ENCODE measurements at places on chromosomes 6 and 20.
A peak's percentile ranks its signal among the peaks of the same experiment; 100 is the strongest.

- DNase-seq = peak; percentile 67
Observed at GRCh38 chr20:25065625-25066338, 7.8 kb upstream of the ACSS1 start.

- no peak for DNase-seq
Observed at GRCh38 chr20:45448270-45448669, 21.3 kb upstream of the WFDC2 start.

GRCh38 chr20:61254881-61255626 is 3.0 kb downstream of the CDH4 start:
- peak; percentile 43 for DNase-seq

- no peak for DNase-seq
Observed at GRCh38 chr6:158041370-158041769, 59.7 kb downstream of the SYNJ2 start.

- peak; percentile 80 for DNase-seq
Observed at GRCh38 chr20:5156675-5157448, 30.1 kb downstream of the CDS2 start.

DNA sequence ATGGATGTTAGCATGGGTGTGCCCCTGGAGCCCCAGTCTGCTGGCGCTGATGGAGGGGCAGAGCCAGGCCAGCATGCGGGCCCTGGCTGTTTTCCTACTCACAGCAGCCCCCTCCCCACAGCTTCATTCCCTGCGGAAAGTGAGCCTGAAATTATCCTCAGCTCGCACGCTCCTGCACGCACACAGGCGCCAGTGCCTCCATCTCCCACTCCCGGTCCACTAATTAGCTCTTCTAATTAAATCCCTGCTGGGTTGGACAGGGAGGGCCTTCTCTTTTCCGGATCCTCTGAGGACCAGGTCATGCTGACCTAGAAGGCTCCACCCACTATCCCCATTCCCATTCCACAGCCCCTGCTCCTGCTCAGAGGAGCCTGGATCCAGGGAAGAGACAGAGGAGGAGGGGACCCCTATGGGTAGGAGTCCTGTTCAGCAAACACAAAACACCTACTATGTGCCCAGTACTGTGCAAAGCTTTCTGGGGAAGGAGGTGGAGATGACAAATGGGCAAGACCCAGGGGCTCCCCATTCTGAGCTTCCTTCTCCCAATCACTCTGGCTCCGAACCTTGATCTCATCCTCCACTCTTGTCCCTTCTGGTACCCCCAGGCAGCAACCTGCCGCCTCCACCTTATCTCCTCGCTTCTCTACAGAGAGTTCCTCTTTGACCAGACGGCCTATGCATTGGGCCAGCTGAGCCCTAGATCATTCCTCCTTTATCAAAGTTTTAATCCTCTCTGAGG is 70.2 kb upstream of the CCDC167 start:
- no peak for DNase-seq

GRCh38 chr20:23744817-23745216 is 5.9 kb downstream of the CST1 start:
- DNase-seq = peak; percentile 15

DNA sequence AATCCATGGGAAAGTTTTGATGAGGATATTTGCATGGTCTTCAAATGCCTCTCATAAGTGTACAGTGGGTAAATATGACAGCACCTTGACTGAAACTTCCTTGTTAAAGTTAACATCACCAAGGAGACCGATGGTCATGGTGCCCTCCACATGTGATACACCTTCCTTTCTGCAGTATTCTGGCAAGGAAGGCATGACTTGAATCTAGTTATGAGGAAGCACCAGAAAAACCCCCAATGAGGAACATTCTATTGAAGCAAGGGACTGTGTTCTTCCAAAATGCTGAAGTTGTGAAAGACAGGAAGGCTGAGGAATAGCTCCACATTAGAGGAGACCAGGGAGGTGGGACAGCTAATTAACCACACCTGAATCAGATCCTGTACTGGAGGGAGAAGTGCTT is 118.3 kb downstream of the SLC24A3 start:
- no peak for DNase-seq

GRCh38 chr6:134740473-134741199 is 209.3 kb downstream of the ALDH8A1 start:
- DNase-seq = peak; percentile 61

GRCh38 chr20:14555676-14556075 is 218.3 kb upstream of the FLRT3 start:
- DNase-seq = no peak

DNA sequence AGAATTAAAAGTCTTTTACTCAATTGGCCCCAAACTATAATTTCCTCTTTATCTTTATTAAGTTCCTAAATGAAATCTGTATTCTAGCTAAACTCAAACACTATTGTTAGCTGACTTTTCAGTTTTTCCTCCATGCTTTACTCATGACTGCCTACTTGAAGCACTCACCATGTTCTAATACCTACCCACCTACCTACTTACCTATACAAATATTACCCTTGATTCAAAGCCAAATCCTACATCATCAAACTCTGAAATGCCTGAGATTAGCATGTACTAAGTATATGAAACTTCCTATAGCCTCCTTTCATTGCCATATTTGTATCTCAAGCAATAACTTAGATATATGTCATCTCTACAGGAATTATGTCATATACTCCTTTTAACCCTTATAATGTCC is 259.7 kb downstream of the HDGFL1 start:
- no peak for DNase-seq

DNA sequence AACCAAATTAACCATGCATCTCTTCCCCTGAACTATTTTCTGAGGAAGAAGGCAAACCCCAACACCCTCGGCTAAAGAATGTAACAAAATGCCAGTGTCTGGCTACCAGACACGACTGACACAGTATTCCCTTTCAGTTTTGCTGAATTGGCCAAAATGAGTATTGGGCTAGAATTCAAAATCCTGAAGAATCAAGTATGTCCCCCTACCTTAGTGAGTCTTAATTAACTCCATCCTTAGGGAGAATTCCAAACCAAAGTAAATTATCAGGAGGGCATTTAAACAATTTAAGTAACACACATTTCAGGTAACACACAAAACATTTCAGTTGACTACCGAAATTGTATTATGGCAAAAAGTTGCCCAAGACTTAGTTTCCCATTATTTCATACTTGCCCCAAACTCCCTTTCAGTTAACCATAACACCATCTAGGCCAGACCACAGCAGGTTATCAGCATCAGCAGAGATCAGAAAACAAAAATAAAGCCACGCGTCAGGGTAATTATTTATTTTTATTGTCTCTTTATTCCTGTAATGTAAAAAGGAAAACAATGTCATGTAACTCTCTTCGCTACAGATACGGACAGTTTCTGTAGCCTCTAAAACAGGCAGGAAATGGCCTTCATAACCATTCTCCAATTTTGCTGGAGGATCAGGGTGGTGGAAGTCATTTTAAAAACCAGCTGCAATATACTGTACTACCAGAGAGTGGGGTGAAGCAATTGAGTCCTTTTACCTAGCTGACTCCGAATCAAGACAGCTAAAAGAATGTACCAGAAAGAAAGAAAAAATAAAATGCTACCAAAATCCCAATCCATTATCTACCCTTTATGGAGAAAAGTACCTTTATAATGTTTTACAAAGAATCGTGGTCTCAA is 1.9 kb downstream of the SNX5 start:
- DNase-seq = peak; percentile 60

DNA sequence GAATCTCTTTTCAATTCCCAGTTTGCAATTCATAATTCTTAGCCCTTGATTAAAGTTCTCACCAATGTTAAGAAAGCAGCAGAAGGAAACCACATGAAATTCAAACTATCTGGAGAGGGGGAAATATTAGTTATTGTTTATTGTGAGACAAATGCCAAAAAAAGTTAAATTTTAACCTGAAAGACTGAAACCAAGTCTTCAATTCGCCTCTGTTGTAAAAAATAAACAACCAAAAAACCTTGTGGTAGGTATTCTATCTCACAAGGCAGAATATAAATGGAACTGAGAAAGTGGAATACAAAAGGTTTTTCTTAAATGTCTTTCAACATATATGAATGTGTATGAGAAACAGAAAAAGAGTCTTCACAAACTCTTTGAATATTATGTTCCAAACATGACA is 24.8 kb downstream of the TMX4 start:
- no peak for DNase-seq

DNA sequence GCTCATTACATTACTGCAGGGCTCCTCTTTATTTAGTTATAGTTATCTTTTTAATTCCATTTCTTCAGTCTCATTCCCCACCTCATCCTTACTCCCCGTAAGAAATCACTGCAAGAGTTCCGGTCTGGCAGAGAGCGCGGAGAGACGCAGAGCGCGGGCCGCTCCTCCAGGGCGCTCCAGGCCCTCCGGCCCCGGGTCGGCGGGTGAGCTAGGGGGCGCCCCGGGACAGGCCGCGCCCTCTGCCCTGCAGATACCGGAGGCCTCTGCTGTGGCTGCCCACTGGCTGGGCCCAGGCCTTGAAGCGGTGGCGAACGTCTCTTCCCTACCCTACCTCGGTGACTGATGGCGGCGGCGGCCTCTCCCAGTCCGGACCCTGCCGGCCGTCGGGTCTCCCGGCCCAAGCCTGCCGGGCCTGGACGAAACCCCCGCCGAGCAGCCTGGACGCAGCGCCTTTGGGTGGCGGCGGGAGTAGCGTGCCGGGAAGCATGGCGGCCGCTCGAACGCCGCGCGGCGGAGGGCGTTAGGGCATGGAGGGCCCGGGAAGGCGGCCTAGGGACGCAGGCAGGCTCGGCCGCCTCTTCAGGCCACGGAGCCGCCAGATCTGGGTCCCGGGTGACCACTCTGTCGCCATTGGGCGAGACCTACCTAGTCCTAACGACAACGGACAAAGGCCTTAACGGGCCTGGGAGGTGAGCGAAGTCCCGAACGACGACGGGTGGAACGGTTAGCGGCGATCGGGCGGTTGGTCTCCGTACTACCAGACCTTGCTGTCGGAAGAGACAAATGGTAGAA is 16.4 kb upstream of the HMGN4 start:
- peak; percentile 79 for DNase-seq

- DNase-seq = peak; percentile 35
Observed at GRCh38 chr6:47241742-47242482, 67.8 kb downstream of the TNFRSF21 start.

DNA sequence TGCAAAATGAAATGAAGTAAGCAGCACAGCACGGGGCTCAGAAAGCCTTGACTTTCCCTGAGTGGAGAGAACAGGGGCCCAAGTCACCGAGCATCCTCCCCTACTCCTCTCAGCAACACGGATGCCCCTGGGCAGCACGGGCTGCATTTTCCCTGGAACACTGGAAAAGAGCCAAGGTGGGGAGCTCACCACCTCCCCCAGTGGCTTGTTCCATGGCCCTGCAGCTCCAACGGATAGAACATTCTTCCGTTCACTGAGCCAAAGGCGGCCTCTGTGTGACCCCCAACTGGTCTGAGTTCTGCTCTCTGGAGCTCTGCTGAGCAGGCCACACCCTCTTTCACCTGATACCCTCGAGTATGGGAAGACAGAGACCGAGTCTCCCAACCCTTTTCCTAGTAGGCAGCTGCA is 20.8 kb upstream of the EMILIN3 start:
- DNase-seq = no peak

DNA sequence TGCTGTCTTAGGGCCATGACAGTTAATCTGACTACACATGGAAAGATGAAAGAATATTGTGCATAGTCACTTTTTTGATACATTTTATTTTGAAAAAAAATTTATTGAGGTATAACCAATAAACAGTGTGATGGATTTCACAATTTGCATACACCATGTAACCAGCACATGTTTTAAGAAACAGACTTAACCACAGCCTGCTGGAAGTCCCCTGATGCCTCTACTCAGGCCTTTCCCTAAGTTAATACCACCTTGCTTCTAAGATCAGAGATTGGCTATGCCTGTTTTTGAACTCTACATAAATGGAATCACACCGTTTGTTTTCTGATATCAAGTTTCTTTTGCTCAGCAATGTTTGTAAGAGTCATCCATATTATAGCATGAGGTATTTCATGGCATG is 136.3 kb downstream of the CFAP61 start:
- DNase-seq = no peak

DNA sequence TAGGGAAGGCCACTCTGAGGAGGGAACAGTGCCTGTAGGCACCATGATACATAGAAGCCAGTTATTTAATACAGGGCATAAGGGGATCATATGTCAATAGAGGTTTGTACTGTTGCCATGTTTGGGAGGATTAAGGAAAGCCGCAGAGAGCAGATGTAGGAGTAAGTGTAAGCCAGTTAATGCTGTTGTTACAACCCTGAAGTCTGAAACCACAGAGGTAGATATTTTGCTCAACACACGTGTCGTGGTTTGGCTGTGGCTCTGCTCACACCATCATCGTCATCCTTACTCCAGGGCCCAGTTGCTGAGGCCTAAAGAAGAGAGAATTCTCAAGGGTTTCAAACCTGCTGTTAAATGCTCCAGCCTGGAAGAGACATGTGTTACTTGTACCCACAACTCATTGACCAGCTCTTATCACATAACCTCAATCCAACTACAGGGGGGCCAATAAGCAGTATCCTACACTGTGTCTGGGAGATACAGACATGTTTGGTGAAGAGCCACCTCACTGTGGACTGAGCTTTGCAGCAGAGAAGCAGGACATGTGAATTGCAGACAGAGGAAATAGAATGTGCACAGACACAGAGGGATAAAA is 31.0 kb upstream of the PSMF1 start:
- DNase-seq = no peak

DNA sequence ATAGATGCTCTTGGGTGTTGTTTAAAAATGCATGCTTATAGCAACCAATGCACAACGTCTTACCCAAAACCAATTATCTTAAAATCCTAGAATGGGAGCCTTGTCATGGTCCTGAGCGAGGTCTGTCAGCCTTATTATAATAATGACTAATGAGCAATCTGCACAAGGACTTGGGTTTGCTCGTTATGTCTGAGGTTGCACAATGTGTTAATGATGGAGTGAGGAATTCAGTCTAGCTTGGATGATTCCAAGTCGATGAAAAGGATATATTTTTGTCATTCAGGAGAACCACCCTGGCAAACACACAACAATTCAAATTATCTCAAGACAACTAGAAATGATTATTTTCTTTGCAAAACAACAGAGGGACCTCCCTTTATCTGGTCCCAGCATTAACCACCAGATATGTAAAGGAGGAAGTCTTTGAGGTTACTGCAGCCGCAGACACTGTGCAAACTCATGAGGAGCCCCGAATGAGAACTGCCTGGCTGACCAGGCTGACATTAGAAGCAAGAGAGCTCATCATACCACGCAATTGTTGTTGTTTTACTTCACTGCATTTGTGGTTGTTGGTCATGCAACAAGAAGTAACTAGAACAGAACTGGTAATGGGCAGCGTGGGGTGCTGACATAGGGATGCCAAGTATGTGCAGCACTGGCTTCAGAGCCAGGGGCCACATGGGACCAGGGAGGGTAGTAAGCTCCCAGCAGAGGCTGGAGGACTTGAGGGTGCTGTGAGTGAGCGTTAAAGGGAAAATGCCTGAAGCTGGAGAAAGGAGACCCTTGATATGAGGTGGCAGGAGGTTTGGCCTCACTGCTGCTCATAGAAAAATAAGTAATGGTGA is 488.3 kb downstream of the CDH26 start:
- no peak for DNase-seq

- peak; percentile 60 for DNase-seq
Observed at GRCh38 chr20:5569021-5569420, 181.2 kb upstream of the SHLD1 start.

DNA sequence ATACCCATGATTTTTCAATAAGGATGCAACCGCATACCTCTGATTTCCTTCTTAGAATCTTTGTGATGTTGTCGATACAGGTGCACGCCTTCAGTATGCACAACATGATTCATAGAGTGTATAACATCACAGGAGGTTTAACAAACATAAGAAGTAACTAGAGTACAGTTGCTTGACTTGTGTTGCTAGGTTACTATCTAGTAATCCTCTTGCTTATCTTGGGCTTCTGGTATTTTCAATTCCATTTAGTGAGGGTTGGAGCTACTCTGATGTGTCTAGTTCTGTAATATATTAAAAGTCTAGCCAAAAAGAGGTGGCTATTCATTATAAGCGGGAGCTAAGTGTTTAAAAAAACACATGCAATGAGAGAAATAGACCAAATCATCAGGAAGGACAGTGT is 85.5 kb upstream of the TENT5A start:
- DNase-seq = no peak

All from fibroblast of mammary gland (primary cell).